ENCODE measurements at places on chromosomes 1 and 21.

GRCh38 chr1:9634582-9634981, 16.9 kb upstream of the PIK3CD start:
- no peak for DNase-seq

DNA sequence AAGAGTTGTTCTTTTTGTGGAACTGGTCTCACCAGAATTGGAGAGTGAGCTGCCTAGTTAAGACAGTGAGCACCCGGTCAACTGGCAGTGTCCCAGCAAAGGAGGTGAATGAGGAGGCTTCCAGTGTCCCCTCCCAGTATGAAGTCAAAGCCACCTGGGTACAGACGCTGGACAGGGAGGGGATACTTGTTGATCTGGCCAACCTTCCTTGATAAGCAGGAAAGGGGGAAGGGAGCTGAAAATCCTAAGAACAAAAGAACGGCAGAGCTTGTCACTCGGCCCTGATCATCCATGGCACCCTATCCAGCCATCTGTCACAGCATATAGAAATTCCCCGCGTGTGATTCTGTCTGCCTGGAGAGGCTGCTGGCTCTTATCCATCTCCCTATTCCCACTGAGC, 91.5 kb downstream of the SSBP3 start:
- no peak for DNase-seq

DNA sequence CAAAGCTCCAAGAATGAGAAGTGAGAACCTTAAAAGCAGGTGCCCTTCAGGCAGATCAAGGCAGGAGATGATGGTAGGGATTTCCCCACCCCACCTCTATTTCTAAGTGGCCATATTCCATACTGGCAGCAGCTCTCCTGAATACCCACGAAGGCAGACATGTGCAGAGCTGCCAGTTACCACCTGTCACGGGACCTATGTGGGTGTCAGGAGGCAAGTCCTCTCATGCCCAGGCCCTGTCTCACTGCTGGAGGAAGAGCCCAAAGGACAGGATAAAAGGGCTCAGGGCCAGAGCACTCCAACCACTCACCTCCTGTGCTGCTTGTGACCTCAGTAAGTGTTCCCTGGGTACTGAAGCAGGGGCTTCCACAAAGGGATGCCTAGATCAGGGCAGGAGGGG, 721 bp upstream of the LCE1B start:
- no peak for DNase-seq

DNA sequence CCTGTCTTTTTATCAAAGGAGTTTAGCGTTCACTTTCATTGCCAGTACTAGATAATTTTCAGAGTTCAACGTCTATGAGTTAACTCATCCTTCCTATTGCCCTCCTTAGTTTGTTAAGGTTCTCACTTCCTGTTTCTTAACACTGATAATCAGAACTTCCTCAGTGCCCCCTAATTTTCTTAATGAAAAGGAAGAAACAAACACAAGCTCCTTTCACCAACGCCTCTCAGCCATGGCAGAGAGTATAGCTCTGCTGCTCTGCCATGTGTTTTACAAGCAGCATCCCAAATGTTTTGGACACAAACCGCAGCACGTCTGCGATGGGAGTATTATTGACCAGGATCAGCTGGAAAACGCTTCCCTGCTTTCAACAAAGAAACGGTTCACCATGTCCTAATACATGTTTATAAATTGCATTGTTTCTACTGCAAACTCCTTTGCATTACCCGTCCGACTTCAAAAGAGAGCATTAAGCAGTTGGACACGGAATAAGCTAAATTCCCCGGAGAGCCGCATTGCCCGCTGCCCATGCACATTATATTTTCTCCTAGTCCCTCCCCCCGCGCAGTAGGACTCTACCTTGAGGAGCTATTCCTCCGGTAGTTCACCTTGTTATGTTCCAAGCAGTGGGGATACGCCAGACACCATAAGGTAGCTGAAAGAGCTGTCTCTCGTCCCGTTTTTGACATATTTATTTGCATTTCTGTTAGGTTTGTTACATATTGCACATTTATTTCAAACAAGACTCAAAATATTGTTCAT, 561 bp downstream of the OLFM3 start:
- no peak for DNase-seq

DNA sequence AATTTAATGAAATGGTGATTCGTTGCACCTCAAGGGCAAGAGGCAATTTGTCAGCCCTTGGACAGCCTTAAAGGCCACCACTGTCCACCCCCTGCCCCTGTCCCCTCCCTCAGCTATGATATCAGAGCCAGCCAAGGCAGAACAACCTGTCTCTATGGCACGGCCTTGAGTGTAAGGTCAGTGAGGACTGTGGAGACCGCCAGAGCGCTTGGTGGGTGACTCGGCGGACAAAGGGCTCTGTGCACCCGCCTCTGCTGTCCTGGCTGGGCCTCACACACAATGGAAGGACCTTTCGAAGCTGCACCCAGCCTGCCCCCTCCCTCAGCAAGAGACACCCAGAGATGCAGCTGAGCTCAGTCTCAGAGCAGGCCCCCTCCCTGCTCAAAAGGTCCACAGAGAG, 50.6 kb downstream of the SDC3 start:
- DNase-seq, result no peak

DNA sequence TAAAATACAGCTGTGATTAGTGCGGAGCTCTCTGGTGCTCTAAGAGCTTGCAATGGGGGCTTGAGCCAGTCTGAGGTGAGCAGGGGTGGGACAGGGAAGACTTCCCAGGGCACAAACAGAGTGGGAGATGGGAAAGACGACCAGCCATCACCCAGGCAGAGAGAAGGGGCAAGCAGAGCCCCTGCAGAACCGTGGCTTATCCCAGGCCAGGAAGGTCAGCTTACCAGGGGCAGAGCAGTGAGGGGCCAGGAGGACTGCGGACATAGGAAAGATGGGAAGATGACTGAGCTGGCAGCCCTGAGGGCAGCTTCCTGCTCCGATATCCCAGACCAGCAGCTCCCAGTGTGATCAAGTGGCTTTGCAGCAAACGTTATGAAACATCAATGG, 55.4 kb upstream of the IFFO2 start:
- no peak for DNase-seq

GRCh38 chr1:36175137-36176095, 19.5 kb downstream of the MAP7D1 start:
- no peak for DNase-seq

GRCh38 chr1:155000411-155000725, 2.2 kb upstream of the ZBTB7B start:
- DNase-seq, result no peak

DNA sequence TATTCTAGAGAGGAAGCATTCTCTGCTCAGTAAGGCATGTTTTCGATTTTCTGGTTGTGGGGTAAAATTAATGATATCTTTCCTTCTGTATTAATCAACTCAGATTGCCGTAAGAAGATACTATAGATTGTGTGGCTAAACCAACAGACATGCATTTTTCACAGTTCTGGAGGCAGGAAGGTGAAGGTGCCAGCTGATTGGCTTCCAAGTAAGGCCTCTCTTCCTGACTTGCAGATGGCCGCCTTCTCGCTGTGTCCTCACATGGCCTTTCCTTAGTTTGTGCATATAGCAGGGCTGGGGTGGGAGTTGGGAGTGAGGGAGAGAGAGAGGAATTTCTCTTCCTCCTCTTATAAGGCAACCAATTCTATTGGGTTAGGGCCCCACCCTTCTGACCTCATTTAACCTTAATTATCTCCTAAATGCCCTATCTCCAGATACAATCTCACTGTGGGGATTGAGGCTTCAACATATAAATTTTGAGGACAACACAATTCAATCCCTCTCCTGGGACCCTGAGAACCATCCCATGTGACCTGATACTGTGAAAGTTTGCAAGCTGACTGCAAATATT, 52.3 kb upstream of the MRPS6 start:
- no peak for DNase-seq

DNA sequence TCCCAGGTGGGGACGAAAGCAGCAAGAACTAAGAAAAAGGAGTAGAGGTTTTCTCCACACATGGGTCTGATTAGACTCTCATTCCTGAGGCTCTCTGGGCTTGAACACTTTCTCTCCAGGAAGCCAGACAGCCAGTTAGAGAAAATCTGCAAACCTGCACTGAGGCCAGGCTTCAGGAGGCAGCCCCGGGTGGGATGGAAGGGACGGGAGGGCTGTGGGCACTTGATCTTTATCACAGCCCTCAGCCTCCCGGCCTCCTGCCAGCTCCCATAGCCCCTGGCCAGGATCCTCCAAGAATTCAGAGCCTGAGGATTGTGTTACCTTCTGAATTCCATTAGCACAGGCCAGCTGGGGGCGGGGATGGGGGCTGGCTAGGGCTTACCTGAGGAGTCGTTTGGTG, 40.1 kb downstream of the SERTAD4 start:
- no peak for DNase-seq

DNA sequence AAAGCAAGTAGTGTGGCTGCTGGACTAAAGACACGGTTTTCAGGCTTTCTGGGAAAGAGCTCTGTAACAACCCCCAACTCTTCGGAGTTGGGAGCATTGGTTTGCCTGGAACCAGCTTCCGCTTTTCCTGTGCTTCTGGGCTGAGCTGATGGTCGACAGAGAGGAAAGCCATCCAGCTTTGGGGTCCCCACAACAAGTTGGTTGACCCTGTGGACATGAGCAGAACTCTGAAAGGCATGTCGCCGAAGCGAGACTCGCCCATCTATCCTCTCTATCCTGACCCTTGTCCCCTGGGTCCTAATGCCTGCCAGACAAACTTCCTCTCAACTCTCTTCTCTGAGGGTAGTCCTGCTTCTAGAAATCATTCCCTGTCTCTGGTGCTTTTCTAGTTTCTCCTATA, 31.9 kb upstream of the FCGR2A start:
- no peak for DNase-seq
